Chondrocyte (in vitro differentiated cells): ENCODE measurements at places on chromosomes 1 and 21. TPM values are rescaled to one million over a fixed set of nuclear protein-coding genes. Genes with fewer than 3 reads are reported as not detected.

OVAAL gene
- not detected in 3 replicates for total RNA-seq

TRIM67 gene
- 1.2 to 2.9 TPM (median 1.6 TPM) in 3 replicates for total RNA-seq

SMG5 gene
- 65.9 to 76.1 TPM (median 73.5 TPM) in 3 replicates for total RNA-seq

CELA2A gene
- total RNA-seq, result not detected in 3 replicates

RGSL1 gene
- not detected in 3 replicates for total RNA-seq

SETD4 gene
- 10.9 to 14.4 TPM (median 11.9 TPM) in 3 replicates for total RNA-seq

CLCA4 gene
- not detected in 3 replicates for total RNA-seq

PRKAA2 gene
- 2.2 to 3.4 TPM (median 3.2 TPM) in 3 replicates for total RNA-seq

TPTE gene
- not detected in 3 replicates for total RNA-seq

DNA sequence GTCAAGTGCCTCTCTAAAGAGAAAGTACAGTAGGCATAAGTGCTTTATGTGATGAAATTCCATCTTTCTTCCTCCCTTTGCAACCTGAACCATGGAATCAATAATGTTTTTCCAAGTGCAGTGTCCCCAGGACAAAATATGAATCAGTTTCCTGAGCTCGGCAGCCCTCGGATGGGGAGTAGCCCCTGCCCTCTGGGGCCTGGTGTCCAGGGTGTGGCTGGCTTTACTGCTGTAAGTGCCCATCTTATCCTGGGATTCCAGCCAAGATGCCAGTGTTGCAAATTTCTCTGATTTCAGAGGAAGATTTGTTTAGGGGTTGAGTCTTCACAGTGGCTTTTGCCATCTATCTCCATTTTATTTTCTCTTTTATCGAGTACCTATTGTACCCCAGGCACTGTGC is 40.5 kb upstream of the SRP9 start:
- DNase-seq, result no peak

DNA sequence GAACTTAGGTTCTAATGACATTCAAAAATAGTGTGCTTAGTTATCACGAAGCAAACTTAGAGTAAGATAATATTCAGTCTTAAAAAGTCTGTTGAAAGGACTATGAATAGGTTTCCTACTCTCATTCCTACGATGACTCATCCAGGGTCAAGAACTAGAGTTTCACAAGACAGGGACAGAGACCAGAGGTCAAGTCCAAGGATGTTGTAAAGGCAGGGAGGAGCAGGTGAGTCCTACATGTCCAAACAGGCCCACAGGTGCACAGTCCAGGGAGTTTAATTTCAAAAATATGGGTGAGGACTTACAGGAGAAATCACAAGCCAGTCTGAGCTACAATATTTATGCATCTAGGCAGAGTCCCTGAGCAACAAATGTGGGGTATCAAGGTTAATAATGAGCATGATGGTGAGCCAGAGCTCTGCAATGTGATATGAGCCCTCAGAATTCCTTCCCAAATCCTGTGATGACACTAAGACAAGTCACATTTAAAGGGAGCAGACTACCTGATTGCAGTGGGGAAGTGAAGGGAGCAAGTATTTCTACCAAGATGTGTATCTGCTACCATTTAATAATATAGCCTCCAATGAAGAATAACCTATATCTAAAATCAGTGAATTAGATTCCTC is 100.0 kb upstream of the NRIP1 start:
- no peak for DNase-seq

DNA sequence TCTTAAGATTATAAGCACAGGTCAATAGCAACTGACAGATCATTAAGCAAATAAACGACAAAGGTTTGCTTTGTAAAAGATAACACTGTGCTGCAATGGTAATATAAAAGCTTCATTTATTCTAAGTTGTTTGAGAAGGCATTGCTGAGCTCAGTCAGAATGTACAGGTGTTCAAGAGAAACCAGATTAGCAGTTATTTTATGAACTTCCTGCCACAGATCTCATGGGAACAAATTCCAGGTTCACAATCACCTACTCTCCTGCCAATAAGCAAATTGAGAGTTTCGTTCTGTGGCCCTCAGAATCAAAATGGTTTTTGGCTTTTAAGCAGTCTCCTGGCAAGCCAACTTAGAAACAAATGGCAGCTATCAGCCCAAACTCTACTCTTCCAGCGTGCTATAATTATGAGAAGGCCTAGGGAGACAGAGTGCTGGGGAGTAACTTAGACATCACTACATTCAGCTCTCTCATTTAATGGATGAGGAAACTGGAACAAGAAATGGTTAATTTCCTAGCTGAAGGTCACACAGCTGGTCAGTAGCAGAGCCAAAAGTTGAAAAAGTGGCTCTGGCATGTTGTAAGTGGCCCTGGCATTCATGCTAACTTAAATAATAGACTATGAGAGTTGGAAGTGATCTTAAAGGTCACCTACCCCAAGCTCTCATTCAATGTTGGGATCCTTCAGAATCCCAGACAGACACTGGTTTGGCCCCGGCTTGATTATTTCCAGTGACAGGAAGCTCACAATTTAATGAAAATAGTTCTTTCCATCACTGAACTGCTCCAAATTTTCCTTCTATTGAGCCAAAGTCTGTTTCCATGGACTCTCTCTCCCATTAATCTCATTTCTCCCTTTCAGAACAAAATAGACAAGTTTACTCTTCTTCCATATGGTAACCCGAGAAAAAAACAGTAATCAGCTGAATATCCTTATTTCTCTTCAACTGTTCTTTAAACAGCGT is 82.6 kb upstream of the EDEM3 start:
- DNase-seq, result no peak

DNA sequence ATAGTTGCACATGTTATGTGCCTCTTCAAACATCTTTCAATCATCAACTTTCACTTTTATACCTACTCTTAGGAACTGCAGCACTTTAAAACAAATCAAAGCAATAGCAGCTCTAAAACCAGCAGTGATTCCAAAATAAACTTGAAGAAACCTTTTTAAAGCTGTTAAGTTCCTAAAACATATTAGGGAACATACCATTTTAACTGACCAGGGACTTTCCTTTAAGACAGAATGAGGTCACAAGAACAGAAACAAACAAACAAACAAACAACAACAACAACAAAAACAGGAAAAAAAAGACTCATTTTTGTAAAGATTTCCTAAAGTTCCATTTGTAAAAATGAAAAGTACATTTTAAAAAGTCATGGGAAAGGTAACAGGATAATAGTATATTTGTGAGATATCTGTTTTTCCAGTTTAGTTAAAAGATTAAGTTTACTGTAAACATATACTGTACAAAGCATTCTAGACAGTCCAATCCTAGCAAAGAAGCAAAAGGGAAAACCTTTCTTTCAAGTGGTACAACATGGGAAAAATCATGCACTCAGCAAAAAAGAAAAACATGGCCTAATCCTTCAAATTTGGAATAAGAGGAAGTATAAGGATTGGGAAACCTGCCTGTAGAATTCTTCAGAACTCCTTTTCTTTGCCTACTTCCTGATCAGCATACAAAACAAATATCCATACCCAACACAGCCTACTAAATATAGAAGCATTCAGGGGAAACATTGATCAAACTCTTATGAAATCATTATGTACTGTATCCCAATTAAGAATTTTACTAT is 45.5 kb downstream of the EPS15 start:
- no peak for DNase-seq

DNA sequence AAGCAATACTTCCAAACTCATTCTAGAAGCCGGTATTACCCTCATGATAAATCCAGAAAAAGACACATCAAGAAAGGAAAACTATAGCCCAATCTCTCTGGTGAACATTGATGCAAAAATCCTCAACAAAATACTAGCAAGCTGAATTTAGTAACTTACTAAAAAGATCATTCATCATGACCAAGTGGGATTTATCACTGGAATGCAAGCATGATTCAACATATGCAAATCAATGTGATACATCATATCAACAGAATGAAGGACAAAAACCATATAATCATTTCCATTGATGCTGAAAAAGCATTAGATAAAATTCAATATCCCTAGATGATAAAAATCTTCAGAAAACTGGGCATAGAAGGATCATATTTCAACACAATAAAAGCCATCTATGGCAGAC is 402.9 kb downstream of the TGFB2 start:
- DNase-seq, result no peak

DNA sequence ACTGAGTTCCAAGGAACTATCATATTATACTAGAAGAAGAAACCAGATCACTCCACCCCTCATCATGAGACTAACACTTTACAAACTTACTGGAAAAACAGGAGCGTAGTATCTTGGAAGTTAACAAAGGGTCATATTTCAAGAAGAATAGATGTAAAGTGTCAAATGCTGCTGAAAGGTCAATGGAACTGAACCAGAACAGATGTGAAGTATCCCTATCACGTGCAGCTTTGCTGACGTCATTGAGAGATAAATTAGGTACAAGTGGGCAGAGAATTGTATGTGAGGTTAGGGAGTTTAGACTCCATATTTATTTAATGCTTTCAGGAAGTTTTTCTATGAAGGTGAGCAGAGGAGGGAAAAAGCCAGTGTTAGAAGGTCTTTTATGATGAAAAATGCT is 483.0 kb downstream of the NCAM2 start:
- no peak for DNase-seq

DNA sequence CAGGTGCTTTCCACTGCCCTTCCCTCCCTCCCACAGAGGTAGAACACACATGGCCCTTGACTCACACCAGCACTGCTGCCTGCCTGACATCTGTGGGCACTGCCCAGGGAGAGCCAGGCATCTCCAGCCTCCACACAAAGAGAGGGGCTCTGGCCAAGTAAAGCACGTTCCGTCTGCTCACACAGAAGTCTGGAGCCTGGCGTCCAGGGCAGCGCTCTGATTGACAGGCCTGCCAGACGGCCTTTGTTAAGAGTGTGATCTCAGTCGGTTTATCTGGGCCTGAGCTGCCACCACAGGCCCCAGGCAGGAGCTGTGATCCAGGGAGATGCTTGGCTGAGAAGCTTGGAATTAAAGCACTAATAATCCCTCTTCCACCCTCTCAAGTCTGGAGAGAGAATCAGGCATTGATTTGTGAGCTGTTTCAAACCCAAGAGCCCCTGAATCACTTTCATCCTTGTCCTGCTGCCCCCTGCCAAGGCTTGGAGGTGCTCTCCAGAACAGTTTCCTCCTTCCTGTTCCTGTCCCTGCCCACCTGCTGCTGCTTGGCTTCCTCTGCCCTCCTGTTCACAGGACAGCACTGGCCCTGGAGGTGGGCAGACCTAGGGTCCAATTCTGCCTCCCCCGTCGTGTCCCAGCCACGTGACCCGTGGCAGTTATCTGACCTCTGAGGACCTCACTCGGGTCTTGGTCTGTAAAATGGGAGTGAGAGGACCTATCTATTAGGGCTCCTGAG is 3.7 kb downstream of the DMRTB1 start:
- no peak for DNase-seq

DNA sequence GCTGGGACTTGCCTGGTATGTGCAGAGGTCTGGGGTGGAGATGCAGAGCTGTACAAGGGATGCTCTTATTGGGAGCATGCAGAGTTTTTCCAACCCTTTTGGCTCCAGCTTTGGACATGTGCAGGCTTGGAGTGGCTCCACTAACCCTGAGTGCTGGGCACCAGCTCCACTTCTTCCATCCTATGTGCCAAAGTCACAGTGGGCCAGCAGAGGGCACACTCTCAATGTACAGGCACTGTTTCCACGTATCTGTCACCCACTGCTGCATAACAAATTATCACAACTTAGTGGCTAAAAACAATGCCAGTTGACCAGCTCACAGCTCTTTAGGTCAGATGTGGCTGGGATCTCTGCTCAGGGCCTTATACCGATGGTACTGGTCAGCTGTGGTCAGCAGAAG is 631.8 kb downstream of the AJAP1 start:
- no peak for DNase-seq

- DNase-seq, result no peak
Observed at GRCh38 chr1:59541161-59541560, 244.3 kb downstream of the FGGY start.

GRCh38 chr21:45010860-45011259 is 63.5 kb upstream of the ADARB1 start:
- peak; percentile 63 for DNase-seq

DNA sequence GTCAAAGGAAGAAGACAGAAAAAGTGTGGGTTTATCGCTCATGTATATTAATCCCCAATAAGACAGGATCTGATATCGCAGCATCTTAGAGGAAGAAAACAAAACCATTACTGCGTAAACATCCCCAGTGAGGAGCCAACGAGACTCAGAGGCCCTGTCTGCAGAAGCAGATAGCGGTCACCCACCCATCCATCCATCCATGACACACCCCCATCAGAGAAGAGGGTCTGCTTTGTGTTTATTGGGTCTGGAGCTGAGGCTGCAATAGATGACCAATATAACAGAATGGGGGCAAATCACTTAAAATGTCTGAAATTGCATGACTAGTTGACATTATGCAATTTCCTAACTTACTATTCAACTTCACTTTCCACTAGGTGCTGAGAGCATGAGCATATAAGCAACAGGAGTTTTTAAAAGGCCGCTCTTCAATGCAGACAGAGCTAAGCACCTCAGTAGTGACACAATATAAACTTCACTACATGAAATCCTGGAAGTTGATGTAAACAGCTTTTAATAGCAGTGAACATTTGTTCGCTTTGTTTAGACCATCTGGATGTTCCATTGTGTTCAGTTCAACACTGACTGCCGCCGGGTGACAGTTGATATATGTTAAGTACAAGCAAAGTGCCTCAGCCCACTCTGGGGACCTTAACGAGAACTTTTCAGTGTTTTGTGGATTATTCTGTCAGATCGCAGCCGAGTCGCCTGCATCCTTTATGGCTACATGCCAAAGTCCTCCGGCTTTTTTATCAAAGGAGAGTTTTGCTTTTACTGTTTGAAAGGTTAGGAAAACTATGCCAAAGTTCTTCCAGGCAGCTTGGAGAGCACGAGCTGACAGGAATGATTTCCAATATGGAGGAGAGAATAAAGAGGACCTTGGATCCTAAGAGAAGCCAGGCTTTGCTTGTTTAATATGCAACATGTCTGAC is 167.5 kb downstream of the ZNF281 start:
- no peak for DNase-seq

DNA sequence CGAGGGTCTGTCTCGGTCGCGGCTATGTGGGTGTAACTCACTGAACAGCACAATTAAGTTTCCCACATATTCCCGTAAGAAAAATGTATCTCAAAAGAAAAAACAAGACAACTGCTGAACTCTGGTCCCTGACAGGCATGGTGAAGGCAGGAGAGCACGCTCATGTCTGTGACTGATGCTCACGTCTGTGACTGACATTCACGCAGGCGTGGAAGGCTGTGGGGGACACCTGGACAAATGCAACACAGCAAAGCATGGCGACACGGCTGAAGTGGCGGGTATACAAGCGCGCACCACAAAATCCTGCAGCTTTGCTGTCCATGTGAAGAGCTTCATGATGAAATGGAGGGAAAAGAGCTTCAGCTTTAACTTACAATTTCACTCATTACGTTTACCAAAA is 6.0 kb downstream of the PTTG1IP start:
- no peak for DNase-seq

- DNase-seq, result no peak
Observed at GRCh38 chr1:206792939-206793607, 20.8 kb upstream of the IL10 start.

GRCh38 chr1:116359060-116359830 is 13.8 kb upstream of the ATP1A1 start:
- no peak for DNase-seq

DNA sequence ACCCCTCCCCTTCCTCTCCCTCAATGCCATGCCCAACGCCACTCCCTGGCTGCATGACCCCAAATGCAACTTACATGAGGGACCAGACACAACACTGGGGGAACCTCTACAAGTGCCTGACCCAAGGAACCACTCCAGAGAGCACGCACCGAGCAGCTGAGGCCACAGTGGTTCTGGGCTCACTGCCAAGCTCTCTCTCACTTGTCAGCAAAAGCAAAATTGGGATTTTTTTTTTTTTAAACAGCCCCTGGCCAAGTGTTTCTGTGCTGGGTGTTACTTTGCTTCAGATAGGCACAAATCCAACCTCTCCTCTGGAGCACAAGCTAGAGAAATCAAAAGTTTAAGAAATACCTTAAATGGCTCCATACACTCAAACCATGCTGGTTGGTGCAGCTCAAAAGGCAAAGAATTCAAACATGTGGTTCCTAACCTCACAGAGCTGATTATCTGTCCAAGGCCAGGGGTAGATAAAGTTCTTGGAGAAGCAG is 363.0 kb downstream of the SETD4 start:
- DNase-seq, result no peak
